HTR-8/SVneo (cell line): ENCODE measurements at places on chromosomes 1 and 21.
A peak's percentile ranks its signal among the peaks of the same experiment; 100 is the strongest.

GRCh38 chr21:41913230-41913629 lies 34.1 kb upstream of the PRDM15 start:
- DNase-seq: no peak

GRCh38 chr1:230824919-230825721 lies 43.2 kb downstream of the C1orf198 start:
- peak; percentile 67 for DNase-seq

DNA sequence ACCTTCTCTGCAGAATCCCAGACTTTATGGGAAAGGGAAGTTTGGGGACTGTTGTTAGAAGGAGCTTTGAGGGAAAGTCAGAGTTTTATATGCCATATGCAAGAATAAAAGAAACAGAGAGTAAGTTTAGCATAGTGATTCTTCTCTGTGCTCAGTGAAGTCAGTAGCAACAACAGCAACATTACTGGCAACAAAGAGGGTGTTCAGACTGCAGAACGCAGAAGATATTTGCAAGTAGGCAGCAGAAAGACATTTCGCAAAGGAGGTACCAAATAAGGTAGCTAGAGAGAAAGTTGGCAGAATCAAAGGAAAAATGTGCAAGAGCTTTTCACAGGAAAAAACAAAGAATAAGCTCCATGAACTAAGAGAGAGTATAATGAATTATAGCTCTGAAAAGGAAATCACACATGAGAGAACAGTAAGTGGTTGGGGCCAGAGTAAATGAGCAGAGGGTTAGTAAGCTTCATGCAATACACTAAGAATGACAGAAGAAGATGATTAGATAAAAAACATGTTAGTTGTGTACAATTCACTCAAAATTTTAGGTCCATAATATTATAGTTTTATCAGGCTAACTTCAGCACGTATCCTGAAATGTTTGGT lies 98.1 kb downstream of the NEGR1 start:
- no peak for DNase-seq

DNA sequence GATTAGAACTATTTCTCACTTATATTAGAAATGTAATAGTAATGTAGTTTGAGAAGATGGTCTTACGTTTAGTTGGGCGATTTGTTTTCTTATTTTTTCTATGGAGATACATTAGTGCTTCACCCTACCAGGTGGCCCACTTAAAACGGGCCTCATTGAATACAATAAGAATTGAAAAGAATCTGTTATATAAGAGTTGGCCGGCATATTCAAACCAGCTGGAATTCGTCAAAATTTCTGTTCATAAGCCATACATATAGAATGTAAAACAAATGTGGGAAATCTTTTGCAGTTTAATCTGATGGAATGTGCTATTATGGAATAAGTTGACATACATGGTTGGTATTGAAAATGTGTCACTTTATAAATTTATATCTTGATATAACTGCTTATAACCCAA lies 96.4 kb upstream of the C1orf105 start:
- no peak for DNase-seq

GRCh38 chr1:94729267-94729666 lies 90.9 kb upstream of the SLC44A3 start:
- peak; percentile 21 for DNase-seq

GRCh38 chr1:229273507-229274232 lies 2.8 kb downstream of the RAB4A start:
- DNase-seq: no peak

GRCh38 chr1:206663832-206664652 lies 20.7 kb upstream of the MAPKAPK2 start:
- DNase-seq: peak; percentile 67

DNA sequence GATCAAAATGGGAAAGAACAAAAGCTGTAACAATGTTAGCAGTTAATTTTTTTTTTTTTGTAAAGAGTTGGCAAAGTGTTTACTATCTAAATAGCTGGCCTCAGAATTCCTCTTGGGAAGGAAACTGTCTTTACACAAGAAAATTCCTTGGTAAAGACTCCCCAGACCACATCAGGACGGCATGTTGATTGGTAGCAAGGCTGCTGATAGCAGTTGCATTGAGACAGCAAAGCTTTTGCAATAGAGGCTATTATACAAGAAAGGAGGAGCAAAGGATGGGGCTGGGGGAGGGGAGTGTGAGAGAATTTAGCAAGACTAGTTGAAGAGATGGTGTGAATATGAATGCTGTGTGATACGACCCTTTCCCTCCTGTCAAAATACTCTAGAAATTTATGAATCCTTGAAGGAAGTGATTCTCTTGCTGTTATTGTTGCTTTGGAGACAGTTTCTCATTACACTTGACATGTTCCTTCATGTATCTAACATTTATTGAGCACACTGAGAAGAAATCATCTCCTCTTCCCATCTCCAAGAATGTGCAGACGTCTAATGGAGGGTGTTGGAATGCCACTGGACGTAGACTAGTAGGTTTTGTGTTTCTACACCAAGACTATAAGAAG lies 355.6 kb downstream of the SIPA1L2 start:
- no peak for DNase-seq

GRCh38 chr1:32830092-32830852 lies 12.8 kb downstream of the S100PBP start:
- no peak for DNase-seq

GRCh38 chr1:172144445-172145061 lies 275.9 kb upstream of the C1orf105 start:
- DNase-seq: no peak

DNA sequence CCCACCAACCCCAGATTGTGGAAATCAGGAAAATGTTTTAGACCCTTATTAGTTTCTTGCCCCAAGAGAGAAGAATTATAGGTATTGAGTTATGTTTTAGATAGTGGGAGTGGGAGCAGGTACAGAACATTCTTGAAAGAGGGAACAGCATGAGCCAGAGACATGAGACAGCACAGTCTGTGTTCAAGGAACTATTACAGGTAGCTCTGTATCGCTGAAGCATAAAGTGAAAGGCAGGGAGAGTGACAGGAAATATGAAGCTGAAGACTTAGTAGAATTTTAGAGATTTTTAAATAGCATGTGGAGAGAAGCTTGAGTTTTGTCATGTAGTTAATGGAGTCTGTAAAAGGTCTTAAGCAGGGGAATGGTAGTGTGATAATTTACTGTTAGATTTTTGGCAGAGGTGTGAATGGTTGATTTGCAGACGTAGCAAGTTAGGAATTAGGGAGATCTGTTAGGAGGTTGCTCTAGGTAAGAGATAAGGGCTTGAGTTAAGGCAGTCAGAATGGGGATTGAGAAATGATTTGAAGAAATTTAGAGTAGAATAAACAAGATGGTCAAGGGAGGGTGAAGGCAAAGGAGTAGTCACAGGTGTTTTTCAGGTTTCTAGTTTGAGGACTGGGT lies 11.6 kb downstream of the SUCO start:
- DNase-seq: no peak

- no peak for DNase-seq
Measured at GRCh38 chr21:16674949-16675348, 837.9 kb upstream of the CXADR start.

GRCh38 chr1:64093941-64094340 lies 109.5 kb upstream of the UBE2U start:
- no peak for DNase-seq

DNA sequence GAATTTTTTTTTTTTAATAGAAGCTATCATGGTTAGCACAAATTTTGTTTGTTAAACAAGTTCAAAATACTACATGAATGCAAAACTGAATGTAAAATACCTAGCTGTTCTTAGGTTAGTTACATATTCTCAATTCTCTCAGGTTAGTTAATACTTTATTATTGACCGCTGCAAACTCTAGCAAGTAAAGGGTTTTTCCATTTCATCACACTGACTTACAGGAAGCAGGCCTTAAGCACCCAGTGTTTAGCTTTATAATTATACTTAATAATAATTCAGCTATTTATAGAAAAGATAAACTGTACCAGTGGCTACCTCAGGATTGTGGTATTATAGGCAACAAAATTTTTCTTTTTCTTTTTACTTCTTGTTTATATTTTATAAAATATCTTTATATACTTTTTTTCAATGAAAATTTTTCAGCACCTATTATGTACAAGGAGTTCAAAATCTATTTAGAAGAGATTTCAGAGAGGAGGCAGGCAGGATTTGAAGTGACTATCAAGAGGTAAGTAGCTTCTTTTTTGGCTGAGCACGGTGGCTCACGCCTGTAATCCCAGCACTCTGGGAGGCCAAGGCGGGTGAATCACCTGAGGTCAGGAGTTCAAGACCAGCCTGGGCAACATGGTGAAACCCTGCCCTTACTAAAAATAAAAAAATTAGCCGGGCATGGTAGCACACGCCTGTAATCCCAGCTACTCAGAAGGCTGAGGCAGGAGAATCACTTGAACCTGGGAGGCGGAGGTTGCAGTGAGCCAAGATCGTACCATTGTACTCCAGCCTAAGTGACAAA lies 17.9 kb downstream of the PLPP3 start:
- DNase-seq: no peak

DNA sequence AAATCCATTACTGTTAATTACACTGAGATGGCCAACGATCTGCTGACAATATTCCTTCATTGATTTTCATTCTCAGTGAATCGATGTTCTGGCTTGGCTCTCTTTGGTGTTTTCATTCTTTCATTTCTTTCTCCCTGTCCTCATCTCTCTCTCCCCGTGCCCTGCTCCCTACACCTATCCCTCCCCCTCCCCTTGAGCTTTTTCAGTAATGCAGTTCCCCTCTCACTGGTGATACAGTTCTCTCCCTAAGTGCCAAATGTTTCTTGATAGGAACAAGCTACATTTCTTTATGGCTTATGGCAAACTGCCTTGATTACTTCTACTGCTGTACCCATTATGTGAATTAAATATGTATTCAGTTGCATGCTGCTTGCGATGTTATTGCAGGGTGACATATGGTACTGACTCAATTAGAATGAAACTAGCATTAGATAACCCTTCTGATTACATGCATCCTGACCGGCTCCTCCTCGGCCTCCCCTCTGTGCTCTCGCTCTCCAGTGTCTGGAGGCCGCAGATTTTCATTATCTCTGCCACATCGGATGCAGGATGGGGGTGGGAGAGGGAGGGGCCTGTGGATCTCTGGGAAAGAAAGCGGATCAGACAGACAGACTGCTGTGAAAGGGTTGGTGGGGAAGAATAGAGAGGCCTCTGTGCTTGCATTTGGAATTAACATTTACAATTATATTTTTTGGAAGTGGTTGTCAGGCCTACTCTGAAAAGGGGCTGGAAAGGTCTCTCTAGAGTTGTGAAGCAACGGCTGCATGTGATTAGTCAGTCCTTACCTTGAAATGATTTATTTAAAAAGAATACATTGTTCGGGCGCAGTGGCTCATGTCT lies 130.9 kb downstream of the PBX1 start:
- DNase-seq: no peak

DNA sequence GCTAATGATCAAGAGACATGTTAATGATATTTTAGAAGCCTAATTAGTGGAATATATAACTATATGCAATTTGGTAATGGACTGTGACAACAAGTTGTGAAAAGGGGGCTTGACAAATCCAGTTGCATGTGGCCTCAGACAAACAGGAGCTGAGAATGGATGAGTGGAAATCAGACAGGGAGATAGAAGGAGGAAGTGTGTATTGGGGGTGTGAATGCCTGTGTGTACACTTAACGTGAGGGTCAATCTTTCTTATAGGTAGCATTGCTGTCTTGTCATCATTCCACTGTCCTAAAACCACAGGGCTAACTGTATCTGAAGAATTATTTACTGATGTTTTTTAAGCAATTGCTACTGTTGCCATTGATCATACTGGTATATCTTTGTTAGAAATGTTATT lies 64.8 kb downstream of the PBX1 start:
- no peak for DNase-seq

DNA sequence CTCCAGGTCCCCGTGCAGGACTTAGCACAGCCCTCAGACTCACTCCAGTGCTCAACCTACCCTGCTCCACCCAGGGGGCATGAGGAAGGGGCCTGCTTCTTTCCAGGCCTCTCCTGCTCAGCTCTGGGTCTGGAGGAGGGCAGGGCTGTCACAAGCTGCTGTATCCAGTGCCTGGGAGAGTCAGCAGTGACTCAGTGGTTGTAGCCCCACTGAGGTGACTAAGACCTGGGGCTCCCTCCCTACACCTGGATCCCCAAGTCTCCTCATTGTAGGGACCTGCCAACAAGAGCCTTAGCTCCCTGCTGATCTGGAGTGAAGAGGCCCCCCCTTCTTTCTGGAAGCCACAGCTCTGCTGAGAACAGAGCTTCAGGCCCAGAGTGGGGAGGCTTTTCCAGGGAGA lies 36.1 kb upstream of the FAM131C start:
- no peak for DNase-seq

DNA sequence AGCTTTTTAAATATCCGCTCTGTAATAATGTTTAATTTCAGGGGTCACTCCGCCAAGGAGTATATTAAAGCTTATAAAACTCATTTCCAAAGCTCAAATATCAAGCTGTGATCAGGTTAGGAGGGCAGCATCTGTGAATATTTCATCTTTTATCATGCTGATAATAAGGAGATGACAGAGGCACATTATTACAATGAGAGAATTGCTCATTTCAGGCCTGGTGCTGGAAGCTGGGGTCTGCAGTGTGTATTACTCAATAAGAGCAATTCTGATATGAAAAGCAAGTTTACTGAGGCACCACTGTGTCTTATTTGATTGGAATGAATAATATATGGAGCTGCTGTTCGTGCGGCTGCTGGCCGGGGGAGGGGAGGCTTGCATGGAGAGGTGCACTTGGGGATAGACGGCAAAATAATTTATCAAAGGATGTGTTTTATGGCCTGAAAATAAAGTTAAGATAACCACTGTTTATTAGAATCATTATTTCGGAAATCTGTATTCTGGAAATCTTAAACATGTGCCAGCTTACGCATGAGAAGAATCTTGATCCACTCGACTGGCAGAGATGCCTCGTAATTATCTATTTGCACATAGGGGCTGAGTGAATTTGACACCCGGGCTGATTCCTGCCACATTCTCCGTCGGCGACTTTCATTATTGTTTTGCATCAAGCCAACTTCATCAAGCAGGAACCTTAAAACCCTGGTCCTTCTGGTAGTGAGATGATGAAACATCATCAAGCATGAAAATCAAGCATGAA lies 173.2 kb downstream of the RRAGC start:
- DNase-seq: no peak

- peak; percentile 13 for DNase-seq
Measured at GRCh38 chr1:217333939-217334338, 297.0 kb downstream of the GPATCH2 start.

DNA sequence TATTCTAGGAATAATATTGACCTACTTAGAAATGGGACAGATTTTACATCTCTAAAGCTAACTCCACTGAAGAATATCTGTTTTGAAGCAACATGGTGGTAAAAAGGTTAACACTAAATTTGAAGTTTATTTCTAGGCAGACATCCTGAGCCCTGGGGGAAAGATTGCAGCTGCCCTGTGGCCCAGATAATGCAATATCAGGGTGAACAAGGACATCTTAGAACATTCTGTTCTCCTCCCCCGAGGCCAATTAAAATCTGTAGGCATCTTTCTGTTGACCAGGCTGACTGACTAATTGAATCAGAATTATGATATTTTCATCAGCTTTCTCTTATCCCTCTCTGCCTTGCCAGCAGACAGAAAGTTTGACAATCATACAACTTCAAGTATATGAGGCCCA lies 149.8 kb upstream of the DUSP10 start:
- DNase-seq: no peak
